Mammary epithelial cell (primary cell): ENCODE measurements at places on chromosomes 16 and 17.
A peak's percentile ranks its signal among the peaks of the same experiment; 100 is the strongest.

- peak; percentile 93 for DNase-seq
Observed at GRCh38 chr16:84618581-84619460, 943 bp upstream of the COTL1 start.

DNA sequence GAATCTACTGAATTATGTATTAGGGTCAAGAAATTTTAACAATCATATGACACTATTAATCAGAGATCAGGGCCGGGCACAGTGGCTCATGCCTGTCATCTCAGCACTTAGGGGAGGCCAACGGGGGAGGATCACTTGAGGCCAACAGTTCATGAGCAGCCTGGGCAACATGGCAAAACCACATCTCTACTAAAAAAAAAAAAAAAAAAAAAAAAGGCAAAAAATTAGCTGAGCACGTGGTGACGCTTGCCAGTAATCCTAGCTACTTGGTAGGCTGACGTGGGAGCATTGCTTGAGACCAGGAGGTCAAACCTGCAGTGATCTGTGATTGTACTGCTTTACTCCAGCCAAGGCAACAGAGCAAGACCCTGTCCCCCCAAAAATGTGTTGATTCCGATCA, 52.5 kb upstream of the CLEC3A start:
- DNase-seq: no peak

DNA sequence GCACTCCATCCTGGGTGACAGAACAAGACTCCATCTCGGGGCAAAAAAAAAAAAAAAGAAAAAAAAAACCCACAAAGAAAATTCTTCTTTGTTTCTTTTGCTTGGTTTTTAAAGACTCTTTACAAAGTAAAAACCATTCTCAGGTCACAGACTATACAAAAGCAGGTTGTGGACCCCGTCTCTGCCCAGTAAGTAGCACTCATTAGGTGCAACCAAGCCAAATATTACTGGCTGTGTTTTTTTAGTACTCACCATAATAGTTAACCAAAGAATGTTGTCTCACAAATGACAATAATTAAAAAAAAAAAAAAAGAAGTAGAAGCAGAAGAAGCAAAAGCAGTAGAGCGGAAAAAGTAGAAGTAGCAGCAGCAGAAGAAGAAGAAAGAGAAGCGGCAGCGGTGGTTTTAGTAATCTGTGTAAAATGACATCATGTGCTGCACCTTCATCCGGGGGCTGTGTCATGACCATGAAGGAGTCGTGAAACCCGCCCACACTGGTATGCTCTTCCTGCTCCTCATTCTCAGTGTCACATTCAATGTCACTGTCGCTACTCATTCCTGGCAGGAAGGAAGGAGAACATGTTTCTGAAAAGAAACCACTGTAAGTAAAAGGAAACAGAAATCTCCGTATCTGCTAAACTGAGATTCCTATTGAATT, 105.4 kb downstream of the TRIM37 start:
- no peak for DNase-seq

- DNase-seq: peak; percentile 25
Observed at GRCh38 chr17:80219763-80220053, 425 bp downstream of the SGSH start.

- DNase-seq: peak; percentile 64
Observed at GRCh38 chr17:42928714-42929496, 28.3 kb downstream of the G6PC1 start.

DNA sequence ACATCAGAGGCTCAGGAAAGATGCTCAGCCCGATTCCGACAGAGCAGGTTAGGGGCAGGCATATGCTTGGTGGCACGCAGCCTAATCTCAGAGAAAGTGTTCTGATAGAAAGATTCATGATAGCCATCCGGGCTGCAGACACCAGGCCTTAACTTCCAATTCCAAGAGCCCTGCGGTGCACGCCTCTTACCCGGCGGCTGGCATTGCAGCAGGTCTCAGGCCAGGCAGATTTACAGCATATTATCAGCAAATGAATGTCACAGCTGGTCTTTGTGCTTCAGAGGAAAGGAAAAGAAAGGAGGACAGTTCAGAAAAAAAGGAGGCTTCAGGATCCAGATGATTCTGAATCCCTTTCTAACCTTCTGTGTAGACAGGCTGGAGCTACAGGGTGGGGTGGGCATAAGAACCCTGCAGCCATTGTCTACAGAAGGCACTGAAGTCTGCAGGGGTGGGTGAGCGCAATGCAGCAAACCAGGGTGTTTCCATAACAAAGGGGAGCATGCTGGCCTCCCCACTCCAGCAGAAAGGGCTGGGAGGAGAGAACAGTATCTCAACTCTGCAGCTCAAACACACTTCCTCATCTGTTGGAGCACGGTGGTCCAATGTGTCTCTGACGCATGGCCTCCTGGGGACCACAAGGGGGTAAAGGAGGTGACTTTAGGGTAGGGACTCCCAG, 277.4 kb upstream of the XYLT1 start:
- no peak for DNase-seq

DNA sequence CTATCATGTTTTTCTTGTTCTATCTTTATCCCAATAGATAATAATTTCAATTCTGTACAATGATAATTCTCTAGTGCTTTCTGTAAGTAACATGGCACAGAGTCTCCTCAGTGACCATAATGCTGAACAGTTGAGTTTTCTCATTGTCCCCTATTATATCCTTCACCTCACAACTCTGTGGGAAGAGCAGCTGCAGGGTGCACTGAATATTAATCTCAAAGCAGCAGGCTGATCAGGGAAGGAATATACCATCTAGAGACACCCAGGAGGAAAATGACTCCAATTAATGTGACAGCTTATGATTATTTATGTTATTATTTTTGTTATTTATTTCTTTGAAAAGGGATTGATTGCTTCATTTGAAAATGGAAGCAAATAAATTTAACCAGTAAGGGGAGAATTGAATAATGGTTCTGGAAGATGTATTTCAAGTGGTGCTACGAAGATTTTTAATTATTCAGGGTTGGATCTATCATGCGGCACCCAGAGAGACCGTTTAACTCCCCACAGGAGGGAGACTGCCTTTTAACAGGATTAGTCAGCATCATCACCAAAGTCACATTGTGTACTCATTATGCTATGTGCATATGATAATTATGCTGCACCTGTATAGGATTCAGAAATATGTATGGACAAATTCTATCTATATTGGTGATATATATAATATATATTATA, 1015.7 kb upstream of the GOT2 start:
- no peak for DNase-seq

DNA sequence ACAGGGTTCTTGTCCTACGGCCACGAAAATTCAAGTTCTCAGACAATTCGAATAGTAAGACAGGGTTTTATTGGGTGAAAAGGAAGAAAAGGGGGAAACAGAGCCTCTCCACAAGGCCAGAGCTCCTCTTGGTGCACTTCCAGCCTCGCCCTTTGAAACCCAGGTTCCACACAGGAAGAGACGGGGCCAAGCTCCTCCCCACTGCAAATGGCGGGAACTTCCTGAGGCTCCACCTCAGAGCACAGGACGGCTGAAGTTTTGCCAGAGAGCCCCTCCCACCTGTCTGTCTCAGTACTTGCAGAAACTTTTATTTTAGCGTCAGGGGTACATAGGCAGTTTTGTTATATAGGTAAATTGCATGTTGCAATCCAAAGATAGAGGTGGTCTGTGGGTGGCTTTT, 165.7 kb upstream of the CDH8 start:
- no peak for DNase-seq
